Epithelial cell of proximal tubule (primary cell): ENCODE measurements at places on chromosomes 5 and 9. TPM values are rescaled to one million over a fixed set of nuclear protein-coding genes. Genes with fewer than 3 reads are reported as not detected.
A peak's percentile ranks its signal among the peaks of the same experiment; 100 is the strongest.

DNA sequence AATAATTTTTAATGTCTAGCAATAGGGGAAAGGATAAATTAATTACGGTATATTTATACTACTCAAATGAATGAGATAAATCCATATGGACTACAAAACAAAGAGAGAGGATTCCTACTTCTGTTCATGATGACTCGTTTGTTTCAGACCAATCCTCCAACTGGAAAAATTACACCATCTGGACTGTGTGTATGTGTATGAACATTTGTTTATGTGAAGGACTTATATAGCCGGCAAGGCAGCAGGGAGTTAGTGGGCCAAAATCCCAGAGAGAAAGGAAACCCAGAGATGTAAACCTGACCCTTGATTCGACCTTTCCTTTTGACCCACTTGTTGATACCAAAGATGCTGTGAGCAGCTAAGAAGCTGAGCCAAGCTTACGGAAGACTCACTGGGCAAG is 20.1 kb downstream of the PDE6A start:
- no peak for DNase-seq

DNA sequence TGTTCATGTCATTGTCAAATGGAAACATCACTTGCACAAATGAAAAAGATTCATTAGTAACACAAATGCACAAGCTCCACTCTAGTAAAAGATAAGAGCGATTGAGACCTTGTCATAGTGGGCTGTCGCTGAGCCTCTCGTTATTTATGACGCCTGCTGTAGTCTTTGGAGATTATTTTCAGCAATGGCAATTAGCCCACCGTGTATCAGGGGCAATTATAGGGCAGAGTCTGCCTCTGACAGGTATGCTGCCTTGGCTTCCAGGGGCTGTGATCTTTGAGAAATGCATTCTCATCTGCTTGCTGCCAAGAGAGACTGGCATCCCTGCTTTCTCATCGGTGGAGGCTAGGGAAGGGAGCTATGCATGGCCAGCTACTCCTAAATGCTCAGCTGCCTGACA is 426.8 kb upstream of the CLINT1 start:
- no peak for DNase-seq

DNA sequence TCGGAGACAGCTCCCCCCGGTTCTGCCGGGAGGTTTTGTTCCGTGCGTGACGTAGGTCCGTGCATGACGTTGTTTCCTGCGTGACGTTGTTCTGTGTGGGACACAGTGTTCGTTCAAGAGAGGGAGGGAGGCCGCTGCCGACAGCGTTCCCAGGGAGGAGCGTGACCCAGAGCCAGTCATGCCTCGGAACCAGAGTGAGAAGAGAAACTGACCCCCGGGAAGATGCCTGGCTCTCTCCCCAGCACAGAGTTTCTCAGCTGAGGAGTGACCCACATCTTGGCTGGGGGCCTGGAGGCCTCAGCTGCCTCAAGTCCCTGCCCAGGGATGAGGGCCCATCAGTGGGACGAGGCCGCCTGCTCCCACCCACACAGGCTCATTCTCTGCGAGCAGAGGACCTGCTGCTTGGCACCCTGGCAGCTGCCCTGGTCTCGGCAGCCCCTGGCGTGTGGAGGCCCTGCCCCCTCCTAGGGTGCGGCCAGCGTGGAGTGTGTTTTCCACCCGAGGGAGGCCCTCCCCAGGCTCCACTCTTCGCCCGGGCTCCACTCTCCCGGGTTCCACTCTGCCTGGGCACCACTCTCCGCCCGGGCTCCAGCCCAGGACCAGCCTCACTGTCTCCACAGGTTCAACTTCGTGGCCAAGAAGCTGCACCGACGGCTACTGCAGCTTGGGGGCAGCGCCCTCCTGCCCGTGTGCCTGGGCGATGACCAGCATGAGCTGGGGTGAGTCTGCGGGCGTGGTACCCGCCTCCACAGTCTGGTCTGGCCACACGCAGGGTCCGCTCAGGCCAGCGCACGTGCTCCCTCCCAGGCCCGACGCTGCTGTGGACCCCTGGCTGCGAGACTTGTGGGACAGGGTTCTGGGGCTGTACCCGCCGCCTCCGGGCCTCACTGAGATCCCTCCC is 7.9 kb downstream of the NDOR1 start:
- no peak for DNase-seq

DNA sequence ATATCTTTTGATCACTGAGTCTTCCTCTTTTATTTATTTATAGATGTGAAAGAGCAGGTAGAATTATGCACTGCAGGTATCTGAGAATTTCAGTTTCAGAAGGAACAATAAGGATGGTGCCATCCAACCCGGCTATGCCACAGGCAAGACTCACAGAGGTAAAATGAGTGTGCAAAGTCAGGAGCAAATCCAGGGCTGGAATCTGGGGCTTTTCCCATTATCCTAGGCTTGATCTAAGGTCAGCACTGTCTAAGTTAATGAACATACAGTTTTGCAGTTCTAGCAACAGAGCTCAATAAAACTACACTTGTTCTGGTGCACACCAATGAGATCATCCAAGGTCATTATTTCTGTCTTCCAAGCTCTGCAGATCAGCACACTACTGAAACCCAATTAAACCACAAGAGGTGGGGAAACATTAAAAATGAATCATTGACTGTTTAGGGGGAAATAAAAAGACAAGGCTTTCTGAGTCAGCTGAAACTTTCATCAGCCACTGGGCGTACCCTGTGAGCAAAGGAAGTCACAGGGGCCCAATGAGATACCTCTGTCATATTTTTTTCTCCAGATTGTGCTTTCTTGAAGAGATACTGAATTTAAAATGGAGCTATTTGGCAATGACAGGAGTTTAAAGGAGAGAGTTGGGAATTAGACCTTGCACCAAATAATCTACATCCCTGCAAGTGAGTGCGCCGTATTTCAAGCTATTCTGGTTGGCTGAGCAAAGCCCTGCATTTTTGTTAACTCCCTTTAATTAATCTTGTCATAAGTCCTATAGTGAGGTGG is 662.2 kb upstream of the ZNF608 start:
- DNase-seq = peak; percentile 99

DNA sequence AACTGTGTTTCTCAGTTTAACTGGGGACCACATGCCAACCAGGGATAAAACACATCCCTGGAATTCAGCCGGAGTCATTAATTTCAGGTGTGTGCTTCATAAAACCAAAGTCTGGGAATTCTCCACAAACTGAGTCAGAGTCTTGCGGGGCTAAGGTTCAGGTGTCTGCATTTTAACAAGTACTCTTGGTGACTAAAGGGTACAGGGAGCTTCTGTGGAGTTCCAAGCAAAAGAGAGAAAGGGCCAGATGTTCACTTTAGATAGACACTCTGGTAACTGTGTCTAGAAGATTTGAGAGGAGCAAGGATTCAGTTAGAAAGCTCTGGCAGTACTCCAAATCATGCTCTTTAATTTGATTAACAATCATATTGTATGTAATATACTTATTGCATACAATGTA is 4.0 kb downstream of the NADK2 start:
- no peak for DNase-seq

BAAT gene
- 0.07 TPM in 1 of 2 replicates, not detected in the other for total RNA-seq

IL7R gene
- total RNA-seq = 0.12 and 1.6 TPM in 2 replicates

HAVCR2 gene
- total RNA-seq = 0.12 TPM in 1 of 2 replicates, not detected in the other

GNAQ gene
- 19.0 and 20.6 TPM in 2 replicates for total RNA-seq
